AG08396 (cell line): ENCODE measurements at places on chromosomes 1 and 21.

DNA sequence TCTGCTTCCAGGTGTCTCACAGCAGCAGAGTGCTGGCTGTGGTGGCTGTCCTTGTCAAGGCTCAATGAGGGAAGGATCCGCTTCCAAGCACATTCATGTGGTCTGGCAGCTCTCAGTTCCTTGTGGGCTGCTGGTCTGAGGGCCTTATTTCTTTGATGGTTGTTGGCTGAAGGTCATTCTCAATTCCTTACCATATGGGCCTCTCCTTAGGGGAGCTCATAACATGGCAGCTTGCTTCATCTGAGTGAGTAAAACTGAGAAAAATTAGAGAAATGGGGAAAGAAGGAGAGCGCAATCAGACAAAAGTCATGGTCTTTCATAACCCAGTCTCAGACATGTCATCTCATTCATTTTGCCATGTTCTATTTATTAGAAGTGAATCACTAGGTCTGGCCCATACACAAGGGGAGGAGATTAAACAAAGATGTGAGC lies 81.7 kb upstream of the TSPAN2 start:
- DNase-seq = no peak

- no peak for DNase-seq
Observed at GRCh38 chr1:91948097-91948496, 1.1 kb upstream of the BRDT start.

DNA sequence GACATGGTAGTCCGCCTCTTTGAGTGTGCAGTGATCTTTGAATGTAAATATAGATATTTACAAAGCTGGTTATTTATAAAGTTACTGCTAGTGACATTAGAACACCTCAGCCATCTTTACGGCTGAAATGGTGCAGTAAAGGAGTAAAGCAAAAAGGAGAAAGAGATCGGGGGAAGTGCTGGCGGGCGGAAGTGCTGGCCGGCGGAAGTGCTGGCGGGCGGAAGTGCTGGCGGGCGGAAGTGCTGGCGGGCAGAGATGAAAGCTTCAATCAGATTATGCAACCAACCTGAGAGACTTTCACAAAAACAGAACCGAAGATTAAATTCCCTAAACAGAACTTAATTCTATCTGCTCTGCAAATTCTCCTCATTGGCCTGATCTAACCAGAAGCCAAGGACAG lies 1.4 kb upstream of the OR14A16 start:
- no peak for DNase-seq

DNA sequence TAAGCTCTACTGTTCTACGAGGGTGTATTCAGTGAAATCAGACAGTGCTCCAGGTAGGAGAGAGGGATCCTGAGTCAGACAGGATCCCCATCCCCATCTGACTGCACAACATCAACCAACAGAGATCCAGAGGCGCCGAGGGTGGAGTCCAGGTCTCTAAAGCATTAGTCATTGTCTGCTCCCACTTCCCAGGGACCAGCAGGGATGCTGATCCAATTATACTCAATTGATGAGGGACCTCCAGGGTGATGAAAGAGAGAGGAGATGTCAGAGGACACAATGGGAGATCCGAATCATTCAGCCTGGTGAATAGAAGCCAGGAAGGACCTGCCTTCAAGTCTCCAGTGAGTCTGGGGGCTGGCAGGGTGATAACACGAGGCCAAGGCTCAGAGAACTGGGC lies 39.5 kb upstream of the STMN1 start:
- no peak for DNase-seq
